ENCODE measurements at places on chromosomes 11 and 22. TPM values are rescaled to one million over a fixed set of nuclear protein-coding genes. Genes with fewer than 3 reads are reported as not detected.
A peak's percentile ranks its signal among the peaks of the same experiment; 100 is the strongest.

DNA sequence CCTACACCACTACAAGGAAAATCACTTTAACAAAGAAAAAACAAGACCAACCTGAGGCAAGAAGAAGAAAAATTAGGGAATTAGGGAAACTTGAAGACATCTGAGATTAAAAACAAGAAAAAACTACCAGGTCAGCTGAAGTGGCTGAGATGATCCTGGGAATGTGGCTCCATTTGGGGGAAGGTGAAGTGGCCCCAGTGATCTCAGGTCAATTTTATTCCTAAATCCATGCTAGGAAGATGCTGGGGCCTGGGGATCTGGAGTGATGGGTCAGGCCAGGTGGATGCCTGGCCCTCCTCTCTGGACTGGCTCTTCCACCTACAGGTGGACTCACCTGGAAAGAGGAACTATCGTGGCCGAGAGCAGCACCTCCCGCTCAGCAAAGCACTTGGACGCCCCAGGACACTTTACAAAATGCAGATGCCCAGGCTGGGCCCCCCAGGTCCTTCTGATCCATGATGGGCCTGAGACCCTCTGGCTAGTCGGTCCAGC, 6.7 kb downstream of the TOP3B start:
- no peaks in the 10 kb centered on the region for H3K4me1 ChIP-seq
- DNase-seq: no peak
- H3K27me3 ChIP-seq: no peaks in the 10 kb centered on the region

- H3K4me1 ChIP-seq: no peaks in the 10 kb centered on the region
- no peak overlapping the region for H3K27ac ChIP-seq
- no peaks in the 10 kb centered on the region for H3K27me3 ChIP-seq
- no peak for DNase-seq
These were observed 53.2 kb upstream of the AMPD3 start for GRCh38 chr11:10401696-10402392.

DNA sequence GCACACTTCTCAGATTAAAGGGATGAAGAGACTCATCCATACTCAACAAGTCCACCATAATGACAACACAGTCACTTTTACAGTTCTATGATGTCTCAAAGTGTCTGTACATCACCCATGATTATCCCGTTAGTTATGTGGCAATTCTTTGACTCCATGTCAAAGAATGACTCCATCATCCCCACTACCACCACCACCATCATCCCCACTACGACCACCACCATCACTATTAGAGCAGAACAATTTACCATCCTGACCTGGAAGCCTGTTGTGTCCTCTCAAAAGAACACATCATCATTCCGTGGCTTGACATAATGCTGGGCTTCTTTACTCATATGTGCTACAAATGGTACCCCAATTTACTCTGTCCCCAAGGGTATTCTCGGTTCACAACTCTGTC, 13.7 kb downstream of the PRR5L start:
- no peak overlapping the region for H3K4me3 ChIP-seq
- H3K36me3 ChIP-seq: no peaks in the 10 kb centered on the region
- no peak for DNase-seq

DNA sequence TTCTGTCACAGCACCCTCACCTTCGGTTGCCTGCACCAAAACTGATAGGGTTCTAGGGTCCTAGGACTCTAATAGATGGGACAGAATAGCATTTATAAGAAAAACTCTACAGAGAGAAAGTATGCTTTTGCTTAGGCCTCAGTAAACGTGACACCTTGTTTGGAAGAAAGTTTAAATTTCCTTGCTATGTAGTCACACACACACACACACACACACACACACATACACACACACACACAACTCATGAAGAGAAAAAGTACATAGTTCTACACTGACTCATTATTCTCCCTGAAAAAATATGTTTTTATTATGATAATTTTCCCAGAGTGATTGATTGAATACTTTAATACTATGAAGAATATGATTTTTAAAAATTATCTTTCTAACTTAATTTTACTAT, 220.8 kb upstream of the SNX19 start:
- no peak overlapping the region for H3K27ac ChIP-seq
- DNase-seq: no peak
- no peak overlapping the region for H3K4me3 ChIP-seq
- no peaks in the 10 kb centered on the region for H3K27me3 ChIP-seq
- H3K36me3 ChIP-seq: no peaks in the 10 kb centered on the region
- no peaks in the 10 kb centered on the region for H3K4me1 ChIP-seq

GRCh38 chr22:49677495-49677889, 150.2 kb downstream of the BRD1 start:
- no peaks in the 10 kb centered on the region for H3K36me3 ChIP-seq
- DNase-seq: no peak
- no peaks in the 10 kb centered on the region for H3K4me1 ChIP-seq
- no peak overlapping the region for H3K4me3 ChIP-seq
- no peak overlapping the region for H3K27ac ChIP-seq
- H3K27me3 ChIP-seq: peaks cover 30% of the 10 kb centered on the region

- no peaks in the 10 kb centered on the region for H3K4me1 ChIP-seq
- no peak overlapping the region for H3K27ac ChIP-seq
- H3K4me3 ChIP-seq: no peak overlapping the region
- H3K27me3 ChIP-seq: peaks cover 41% of the 10 kb centered on the region
- no peaks in the 10 kb centered on the region for H3K36me3 ChIP-seq
These were observed 6.3 kb downstream of the NAV2 start for GRCh38 chr11:19718951-19719350.

- no peaks in the 10 kb centered on the region for H3K4me1 ChIP-seq
- H3K36me3 ChIP-seq: no peaks in the 10 kb centered on the region
- no peak for DNase-seq
These were observed 189.2 kb downstream of the CSNK2A3 start for GRCh38 chr11:11163669-11164333.

DNA sequence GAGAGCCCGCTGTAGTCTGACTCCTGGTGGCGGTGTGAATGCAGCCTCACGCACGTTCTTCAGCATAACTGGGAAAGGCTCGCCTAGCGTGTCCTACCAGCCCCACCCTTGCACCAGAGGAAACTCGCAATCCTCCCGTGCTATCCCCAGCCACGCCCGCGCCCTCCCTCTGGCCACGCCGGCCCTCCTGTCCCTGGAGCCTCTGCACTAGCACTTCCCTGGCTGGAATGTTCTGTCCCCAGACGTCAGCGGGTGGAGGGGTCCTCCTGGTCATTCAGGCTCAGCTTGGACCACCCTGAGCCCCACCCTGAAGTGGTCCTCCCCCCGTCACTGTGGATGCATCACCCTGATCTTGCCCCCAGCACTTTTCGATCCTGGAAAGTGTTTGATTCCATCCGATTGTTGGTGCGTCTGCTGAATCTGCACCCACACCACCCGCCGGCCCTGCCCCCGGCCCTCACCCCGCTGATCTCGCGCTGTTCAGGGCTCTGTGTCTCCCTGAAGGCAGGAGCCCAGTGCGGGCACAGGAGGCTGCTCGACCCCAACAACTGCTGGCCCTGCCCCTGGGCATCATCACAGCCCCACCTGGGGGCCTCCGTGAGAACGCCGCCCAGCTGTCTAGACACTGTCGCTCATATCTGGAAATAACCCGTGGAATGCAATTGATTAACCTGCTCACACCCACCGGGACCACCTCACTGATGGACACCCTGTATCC, 437.0 kb downstream of the TBC1D22A start:
- no peaks in the 10 kb centered on the region for H3K36me3 ChIP-seq
- no peak overlapping the region for H3K27ac ChIP-seq
- H3K4me3 ChIP-seq: no peak overlapping the region
- no peaks in the 10 kb centered on the region for H3K4me1 ChIP-seq
- DNase-seq: peak; percentile 41

GRCh38 chr11:86508604-86509587, 134.2 kb downstream of the CCDC81 start:
- peaks cover 7% of the 10 kb centered on the region for H3K4me1 ChIP-seq
- H3K36me3 ChIP-seq: peaks cover 12% of the 10 kb centered on the region
- no peaks in the 10 kb centered on the region for H3K27me3 ChIP-seq
- no peak for DNase-seq
- no peak overlapping the region for H3K4me3 ChIP-seq

GRCh38 chr11:130178441-130179339, 19.1 kb downstream of the ST14 start:
- DNase-seq: no peak
- H3K27me3 ChIP-seq: no peaks in the 10 kb centered on the region
- no peak overlapping the region for H3K4me3 ChIP-seq
- no peaks in the 10 kb centered on the region for H3K36me3 ChIP-seq
- H3K4me1 ChIP-seq: peaks cover 4% of the 10 kb centered on the region

DNA sequence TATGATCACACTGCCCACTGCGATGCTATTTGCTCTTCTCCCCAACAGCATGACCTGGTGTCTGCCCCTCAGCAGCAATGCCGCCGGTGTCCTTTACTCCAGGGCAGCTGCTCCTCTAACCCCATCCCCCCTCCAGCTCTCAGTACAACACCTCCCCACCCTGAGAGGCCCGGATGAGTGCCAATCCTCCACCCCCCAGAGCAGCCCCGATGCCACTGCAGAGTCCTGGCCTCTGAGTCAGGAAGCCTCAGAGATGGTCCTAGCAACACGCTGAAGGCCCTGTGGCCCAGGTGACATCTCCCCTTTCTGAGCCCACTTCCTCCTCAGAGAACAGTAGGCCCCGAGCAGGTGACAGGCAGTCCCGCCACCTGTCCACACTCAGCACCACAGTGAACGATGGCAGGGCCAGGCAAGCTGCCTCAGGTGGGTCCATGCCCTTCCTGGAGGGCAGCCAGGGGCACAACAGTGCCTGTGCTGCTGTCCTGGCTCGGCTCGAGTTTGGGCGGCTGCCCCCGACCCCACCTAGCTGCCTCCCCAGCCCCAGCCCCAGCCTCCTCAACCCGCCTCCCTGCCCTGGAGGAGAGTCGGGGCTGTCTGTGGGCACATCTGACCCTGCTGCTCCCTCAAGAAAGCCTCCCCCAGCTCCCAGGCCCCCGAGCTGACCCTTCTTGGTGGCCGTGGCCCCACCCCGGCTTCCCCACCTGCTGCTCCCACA, 3.9 kb upstream of the NDUFS8 start:
- no peaks in the 10 kb centered on the region for H3K27me3 ChIP-seq
- no peak for DNase-seq
- H3K4me3 ChIP-seq: no peak overlapping the region
- H3K4me1 ChIP-seq: no peaks in the 10 kb centered on the region

DNA sequence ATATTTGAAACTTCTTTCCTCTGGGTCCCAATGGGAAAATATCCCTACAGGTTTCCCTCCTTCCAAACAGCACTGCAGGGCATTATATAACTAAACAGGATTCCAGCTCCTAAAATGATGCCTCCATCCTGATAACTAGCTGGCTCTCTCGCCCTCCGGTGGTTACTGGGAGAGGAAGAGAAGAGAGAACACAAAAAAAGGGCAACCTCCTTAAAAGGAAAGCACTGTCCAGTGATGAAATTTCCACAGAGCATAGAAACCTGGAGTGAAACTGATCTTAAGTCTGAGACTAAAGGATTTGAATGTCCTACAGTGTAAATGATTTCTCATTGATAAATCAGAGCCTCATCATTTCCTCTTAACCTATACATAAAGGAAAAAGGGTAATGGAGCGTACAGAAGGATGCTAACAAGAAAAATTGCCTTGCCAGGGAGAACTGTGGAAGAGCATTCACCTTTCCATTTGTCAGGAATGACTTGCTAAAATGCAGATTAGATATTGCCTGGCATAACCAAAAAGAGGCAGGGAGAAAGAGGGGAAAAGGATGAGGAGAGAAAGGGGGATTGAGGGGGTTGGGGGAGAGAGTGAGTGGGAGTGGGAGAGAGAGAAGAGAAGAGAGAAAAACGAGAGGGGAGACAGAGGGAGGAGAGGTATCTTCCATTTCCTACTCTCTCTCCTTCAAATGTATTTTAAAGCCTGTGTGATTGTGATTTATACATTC, 121.3 kb downstream of the APOL5 start:
- H3K36me3 ChIP-seq: no peaks in the 10 kb centered on the region
- H3K4me1 ChIP-seq: peaks cover 7% of the 10 kb centered on the region
- H3K27me3 ChIP-seq: no peaks in the 10 kb centered on the region
- peak overlapping the region; percentile 94 for H3K4me3 ChIP-seq

LRRC32 gene
- 1.3 TPM for total RNA-seq

SHISAL1 gene
- 0.95 TPM for total RNA-seq
